ENCODE measurements at places on chromosomes 12 and 14.

DNA sequence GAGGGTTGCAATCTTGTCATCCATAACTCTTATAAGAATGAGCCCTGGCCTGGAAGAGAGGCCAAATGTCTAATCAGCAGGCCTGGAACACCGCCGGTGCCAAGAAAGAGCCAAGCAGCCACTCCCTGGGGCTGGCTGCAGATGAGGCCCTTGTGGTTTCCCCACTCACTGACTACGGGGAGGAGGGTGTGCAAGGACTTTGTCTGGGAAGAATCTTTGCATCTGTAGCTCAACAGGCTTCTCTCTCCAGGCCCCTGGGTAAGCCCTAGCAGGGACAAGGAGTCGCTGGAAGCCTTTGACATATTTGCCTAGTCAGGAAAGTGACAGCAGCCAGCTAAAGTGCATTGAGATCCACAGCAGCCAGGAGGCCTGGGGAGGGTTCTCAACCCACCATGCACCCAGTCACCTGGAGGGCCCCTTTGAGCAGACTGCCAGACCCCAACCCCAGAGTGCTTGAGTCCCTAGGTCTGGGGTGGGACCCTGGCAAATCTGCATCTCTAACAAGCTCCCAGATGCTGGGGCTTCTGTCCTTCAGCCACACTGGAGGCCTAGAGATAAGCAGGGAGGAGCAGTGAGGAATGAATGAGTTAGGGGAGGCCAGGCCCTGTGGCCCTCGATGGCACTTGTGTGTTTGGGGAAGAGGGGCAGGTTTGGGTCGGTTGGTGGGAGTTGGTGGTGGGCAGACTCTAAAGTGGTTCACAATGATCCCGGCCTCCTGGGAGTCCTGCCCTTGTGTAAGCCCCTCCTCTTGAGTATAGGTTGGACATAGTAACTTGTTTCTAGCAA, 13.9 kb upstream of the LRTM2 start:
- DNase-seq: no peak

DNA sequence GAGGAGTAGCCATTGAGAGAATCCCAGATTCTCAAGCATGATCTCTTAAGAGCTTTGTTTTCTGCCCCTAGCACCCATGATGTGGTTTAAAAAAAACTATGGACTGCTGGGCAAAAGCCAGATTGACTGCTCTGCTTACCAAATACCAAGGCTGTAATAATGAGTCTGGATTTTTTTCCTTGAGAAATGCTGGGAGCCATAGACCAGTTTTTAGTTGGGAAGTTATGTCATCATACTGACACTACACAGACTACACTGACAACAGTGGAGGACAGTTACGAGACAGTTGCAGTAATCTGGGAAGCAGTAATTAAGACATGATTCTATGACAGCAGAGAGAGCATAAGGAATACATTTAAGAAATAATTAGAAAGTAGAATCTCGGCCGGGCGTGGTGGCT, 35.8 kb downstream of the SPATA7 start:
- DNase-seq: no peak

DNA sequence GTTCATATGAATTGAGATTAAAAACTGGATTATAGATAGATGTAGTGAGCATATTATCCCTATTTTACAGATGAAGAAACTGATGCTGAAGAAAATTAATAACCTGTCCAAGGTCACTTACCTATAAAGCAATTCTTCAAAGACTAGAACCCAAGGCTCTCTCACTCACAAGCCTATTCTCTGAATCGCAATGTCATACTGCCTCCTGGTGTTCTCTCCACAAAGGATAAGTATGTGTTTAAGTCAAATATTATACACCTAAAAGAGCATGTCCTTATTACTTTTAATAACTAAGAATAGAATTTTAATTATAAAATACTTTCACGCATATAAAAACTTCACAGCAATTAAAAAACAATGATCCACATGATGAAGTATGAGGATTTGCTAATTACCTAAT, 721.3 kb upstream of the USP15 start:
- DNase-seq: no peak

DNA sequence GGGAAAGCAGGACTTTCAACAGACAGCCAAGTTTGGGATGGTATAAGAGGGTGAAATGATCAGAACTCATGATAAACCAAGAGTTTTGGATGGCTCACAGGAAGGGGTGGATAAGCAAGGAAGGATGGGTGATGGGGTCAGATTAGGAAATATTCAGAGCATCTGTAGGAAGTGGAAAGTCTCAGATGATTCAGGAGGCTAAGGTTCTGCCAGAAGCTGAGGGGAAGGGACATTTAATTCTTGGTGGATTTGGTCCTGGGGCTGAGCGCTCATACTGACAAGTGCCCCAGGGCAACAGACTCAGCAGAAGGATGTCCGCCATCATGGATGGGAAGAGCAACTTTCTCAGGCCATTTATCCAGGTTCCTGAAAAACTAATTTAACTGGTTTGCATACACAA, 28.4 kb upstream of the BDKRB2 start:
- DNase-seq: no peak

DNA sequence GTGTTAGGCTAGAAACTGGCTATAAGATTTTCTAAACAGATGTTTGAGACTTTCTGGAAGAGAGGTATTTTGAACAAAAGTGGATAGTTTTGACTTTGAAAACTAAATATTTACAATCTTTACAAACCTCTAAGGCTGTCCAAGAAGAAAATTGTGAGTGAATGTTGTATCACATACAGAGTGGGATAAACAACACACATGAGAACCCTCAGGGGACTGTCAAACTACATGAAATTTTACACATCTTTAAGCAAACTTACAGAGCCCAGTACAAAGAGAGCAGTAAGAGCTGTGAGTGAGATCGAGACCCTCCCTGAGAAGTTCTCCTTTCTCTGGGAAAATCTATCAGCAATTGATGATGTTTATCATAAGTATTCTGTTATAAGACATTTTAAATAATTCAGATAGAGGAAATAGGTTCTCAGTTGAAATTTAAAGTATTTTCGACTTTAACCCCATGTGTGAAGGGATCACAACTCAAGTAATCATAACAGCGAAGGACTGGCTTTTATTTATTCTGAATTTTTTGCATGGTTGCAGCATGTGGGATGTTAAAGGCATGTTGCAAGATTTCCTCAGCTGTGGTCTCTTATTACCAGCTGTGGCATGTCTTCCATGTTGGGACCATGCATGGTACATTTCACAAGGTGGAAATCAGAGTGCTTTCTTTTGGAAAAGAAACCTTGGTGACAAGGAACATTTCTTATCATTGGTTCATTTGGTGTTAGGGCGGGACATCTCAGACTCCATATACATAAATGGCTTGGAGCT, 264.0 kb upstream of the PRICKLE1 start:
- no peak for DNase-seq

DNA sequence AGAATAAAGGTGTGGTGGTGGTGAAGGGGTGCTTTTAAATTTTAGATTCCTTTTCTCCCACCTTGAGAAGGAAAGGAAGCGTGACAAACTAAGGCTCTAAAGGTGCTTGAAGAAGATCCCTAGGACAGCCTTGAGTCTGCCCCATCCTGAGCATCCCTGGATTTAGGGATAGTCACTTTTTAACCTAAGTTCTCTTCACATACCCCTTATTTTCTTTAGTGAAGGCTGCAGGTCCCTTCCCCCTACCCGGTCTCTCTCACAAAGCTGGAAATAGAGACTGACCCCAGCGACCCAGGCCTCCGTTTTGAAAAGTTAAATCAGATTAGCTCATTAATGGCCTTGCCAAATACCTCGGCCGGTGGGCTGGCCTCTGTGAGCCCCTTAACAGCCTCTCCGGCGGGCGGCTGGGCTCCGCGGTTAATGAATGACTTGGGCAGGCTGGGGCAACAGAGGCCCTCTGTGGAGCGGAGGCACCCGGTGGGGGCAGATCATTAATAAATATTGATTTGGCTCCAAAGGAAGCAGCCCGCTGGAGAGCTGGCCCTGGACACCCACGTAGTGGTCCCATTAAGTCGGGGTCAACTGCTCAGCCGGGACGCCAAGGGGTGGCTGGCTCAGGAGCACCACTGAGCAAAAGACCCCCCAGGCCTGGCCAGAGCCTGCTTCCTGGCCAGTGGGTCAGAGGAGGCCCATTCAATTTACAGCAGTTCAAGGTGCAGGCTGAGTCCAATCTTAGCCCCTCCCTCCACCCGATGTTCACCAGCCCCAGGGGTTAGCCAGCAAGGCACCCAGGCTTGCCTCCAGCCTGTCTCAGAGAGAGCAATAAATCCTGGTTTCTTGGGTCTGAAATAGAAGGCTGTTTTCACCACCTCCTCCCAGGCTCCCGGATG, 31.8 kb downstream of the PAH start:
- DNase-seq: no peak

DNA sequence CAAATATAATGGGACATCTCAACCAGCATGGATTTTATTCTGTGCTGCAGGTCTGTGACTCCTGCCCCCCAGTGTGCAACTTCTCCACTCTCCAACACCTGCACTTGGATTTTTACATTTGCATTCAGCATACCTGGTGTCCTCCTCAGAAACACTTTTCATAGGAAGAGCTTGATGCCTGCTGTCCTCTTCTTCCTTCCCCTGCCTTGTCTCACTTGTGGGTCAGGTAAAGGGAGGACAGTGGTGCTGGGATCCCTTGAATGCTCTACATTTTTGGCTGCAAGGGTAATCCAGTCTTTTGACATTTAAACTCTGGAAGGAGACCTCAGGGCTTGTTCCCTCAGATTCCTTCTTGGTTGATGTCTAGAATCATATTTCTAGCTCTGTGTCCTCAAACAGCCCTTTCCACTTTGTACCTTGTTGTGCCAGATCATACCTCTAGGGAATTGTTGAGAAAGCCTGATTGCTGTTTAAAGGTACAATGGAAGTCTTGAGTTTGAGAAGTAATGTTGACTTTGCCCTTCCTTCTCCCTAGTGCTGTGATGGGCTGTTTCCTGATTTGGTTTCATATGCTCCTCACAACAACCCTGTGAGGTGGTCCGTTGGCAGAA, 12.6 kb downstream of the UBE3B start:
- DNase-seq: no peak

DNA sequence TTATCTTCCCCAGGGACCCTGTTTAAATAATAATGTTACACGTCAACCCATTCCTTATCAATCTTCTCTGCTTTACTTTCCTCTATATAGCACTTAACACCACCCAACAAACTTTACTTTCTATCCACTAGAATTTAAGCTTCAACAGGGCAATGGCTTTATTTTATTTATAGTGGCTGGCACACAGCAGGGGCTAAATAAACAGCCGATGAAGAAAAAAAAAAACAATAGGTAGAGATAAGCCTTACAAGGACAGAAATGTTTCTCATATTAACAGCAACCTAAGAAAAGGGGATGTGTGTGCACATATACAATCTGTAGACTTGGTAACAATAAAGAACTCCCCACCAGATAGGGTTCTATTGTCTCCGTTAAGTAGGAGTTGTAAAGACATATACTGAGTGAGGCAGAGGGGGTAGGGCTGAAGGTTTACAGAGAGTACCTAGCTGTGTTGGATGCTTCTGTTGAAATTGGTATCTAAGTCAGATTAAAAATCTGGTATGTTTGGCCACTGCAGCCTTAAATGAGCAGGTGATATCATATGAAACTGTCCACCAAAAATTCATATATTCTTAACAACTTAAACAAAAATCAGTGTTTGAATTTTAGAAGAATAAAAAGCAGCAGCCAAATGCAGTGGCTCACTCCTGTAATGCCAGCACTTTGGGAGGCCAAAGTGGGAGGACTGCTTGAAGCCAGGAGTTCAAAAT, 24.7 kb upstream of the AP4S1 start:
- no peak for DNase-seq

All from NCI-H774 (cell line).